ENCODE measurements at places on chromosomes 7 and 10.

GRCh38 chr10:129888784-129889616 lies 75.1 kb downstream of the EBF3 start:
- DNase-seq = no peak

GRCh38 chr7:124085179-124085578 lies 52.3 kb upstream of the TMEM229A start:
- no peak for DNase-seq

DNA sequence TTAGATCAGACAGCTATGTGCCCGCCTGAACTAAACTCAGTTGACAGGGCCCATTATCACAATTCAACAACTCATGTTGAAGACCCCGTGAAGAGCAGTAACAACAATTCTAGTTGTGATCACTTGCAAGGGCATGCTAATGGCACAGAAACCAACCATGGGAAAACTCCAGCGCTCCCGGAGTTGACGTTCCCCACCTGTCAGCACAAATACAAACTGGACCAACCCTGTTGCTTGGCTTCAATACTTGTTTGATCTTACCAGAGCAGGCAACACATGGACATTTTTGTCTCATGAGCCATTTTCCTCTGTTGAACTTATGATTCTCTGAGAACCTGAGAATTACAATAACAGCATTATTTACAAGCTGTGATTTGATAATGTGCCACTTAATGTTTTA lies 119.0 kb upstream of the LANCL2 start:
- DNase-seq = no peak

DNA sequence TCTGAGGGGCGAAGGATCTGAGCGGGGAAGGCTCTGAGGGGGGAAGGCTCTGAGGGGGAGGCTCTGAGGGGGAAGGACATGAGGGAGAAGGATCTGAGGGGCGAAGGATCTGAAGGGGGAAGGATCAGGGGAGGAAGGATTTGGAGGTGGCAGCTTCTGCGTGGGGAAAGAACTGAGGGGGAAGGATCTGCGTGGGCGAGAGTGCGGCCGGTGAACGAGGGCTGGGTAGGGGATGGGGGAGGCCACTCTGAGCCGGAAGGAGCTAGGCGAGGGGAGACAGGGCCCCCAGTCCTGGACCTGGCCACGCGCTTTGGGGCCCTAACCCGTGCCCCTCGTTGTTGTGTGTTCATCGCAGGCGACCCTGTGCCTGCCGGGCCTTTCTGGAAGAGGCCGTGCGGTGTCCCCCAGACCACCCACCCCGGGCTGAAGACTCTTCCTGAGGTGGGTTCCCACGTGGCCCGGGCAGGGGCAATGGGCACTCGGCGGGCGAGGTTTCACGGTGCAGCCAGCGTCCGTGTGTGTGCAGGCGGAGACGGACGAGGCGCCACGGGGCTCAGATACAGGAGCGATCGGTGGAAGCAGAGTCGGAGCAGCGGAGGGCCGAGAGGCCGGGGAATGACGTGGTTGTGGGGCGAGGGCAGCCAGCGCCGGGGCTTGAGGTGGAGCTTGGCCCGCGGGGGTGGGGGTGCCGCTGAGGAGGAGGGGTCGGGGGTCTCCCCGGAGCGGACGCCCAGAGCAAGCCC lies 2.0 kb downstream of the CALY start:
- DNase-seq = no peak

DNA sequence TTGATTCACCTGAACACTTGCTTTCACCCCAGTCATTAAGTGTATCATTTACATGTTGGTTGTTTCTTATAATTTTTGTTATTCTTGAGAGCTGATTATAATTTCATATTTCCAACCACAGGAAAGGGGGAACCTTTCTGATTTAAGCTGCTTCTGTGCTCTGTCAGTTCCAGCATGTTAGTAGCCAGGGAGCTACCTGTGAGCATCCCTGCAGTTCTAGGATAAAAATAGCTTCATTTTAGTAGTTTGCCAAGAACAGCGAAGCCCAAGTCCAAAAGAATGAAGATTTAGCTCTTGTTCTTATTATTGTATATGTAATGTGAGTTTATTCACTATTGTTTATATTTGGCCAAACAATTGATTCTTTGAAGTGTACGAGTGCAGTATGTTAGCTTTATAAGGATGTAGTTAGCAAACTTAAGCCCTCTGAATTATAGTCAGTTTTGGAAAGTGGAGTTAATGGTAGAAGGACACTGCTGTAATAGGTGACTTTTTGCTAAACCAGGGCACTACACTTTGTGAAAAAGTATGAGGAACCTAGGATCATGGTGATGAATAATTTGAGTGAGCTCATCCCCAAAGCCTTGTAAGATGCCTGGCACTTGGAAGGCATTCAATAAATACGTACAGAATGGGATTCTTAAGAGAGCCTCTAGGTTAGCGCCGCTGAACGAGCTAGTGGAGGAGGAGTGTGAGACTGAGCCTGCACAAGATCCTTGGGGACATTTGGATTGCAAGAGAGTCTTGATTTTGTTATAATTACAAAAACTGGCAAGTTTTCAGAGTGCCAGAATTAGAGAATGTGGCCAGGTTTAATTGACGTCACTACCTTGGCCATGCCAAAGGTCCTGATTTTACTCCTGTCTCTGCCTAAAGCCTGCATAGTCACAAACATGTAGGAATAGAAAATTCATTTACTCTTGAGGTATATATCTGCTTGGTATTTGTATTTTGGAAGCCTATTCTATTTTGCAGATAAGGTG lies 29.8 kb downstream of the DNAH11 start:
- no peak for DNase-seq

GRCh38 chr10:103731609-103732270 lies 123.6 kb downstream of the SH3PXD2A start:
- no peak for DNase-seq

- no peak for DNase-seq
Measured at GRCh38 chr10:94193466-94193924, 169.2 kb downstream of the NOC3L start.

DNA sequence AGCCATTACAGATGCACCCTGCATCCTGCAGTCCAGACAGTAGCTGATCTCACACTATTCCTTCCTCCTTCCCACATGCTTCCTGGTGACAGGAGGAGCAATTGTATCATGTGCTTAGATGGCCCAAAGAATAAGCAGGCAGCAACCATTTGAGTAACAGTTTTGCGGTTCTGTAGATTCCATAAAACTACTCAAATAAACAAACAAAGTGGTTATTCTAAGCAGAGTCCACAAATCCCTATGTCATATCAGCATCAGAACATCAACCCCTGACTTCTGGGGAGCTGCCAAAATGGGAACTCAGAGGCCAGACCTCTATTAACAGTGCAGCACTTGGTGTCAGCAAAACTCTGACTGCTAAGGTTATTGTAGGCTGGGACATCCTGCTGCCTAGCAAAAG lies 226.0 kb downstream of the SORCS1 start:
- no peak for DNase-seq

DNA sequence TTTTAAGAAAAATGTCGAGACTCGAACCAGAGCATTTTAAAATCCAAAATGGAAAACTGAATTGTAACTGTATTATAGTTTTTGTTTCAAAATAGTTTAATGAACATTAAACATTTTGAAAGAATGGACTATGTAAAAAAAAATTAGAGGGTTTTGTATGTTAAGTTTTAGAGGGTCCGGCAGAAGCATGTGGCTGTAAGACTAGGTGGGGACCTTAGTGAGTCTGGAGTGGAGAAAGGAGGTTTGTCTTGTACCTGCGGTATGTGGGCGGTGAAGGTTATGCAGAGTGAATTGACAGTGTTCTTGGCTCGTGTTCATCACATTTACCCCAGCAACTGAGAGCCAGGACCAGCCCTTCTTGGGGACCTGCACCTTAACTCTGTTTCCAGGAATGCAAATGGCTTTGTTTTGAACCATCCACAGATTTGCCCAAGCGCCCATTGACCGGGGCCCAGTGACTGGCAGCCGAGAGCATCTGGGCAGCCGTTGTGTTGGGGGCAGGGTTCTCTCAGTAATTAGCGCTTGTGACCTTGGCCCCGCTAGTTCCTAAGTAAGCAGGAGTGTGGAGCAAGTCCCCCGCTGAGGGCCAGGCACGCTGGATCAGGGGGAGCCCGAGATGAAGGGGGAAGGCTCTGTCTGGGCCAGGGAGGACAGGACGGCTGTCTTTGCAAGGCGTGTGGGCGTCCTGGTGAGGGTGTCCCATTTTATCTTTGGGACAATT lies 1.4 kb upstream of the KLF6 start:
- DNase-seq = no peak

- DNase-seq = no peak
Measured at GRCh38 chr7:116231949-116232348, 21.6 kb downstream of the TES start.

DNA sequence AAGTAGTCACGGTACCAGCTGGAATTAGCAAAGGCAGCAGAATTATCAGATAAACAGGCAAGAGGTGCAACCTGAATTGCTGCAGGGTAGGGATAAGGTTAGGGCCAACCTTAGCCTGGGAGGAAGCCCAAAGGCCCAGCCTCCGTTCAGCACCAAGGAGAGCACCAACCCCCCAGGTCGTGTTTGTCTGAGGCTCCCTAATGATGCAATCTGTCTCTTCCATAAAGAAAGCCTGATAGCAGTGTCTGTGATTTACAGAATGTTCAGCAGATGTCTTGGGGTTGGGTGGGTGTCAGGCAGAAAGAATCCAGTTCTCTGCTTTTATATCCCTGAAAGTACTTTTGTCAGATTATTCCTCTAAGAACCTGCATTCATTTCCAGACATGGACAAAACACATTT lies 328.4 kb upstream of the AOAH start:
- no peak for DNase-seq

DNA sequence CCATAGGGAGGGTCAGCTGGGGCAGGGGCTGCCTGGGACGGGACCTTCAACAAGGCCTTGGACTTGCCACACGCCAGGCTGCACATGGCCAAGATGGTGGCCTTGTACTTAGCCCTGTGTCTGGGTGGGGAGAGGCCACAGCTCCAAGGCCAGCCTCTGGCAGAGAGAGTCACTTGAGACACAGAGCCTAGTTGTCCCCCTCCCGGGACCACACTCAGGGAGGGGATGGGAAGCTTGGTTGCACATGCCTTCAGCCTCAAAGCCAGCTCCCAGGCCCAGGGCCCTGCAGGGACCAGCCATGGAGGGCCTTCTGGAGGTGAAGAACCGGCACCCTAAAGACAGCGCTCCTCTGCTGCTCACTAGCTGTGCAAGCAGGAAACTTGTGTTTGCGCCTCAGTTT lies 16.7 kb downstream of the MMRN2 start:
- no peak for DNase-seq

- no peak for DNase-seq
Measured at GRCh38 chr7:65809259-65809981, 63.5 kb upstream of the VKORC1L1 start.

GRCh38 chr7:114765331-114766040 lies 156.4 kb upstream of the MDFIC start:
- no peak for DNase-seq

DNA sequence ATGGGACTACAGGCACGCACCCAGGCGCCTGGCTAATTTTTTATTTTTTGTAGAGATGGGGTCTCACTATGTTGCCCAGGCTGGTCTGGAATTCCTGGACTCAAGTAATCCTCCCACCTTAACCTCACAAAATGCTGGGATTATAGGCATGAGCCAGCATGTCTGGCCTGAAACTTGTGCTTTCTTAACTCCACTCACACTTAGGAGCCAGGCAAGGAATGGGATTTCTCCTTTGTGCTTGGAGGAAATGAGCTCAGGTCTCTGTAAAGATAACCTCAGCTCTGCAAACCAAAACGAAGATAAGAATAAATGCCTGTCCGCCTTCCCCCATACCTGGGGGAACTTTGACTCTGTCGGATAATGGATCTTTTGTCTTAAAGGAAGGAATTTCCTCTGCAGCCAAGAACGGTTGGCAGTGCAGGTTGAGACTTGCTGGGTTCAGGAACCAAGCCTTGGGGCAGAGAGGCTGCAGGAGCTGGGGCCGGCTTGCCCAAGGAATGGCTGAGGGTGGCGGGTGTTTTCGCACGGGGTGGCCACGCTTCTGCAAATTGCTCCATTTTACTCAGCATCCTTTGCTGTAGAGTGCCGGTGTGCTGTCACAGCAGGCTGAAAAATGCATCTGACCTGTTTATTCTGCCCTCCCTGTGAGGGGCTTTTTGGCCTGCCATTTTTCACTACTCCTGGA lies 174.2 kb downstream of the KIAA1217 start:
- no peak for DNase-seq

DNA sequence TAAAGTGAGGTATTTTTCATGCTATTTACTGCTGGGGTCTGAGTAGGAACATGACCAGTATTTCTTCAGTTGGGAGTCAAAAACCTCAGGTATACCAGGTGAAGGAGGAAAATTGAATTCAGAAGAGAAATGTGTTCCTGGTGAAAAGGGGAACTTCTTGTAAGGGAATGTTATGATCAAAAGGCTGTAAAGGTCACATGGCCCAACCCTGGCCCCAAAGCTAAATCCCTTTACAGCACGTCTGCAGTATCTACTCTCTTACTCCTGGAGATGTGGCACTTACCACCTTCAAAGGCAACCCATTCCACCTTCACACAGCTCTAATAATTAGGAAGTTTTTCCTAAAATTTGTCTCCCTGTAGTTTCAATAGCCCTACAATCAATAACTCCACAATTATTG lies 15.2 kb downstream of the PIK3AP1 start:
- DNase-seq = no peak

GRCh38 chr7:25675789-25676474 lies 447.6 kb upstream of the NPVF start:
- no peak for DNase-seq

- no peak for DNase-seq
Measured at GRCh38 chr7:95470452-95470851, 15.3 kb upstream of the ASB4 start.

- DNase-seq = no peak
Measured at GRCh38 chr10:76311752-76312636, 880.6 kb downstream of the LRMDA start.

GRCh38 chr10:100383251-100383650 lies 36.2 kb downstream of the SCD start:
- no peak for DNase-seq

- no peak for DNase-seq
Measured at GRCh38 chr7:64879086-64879730, 23.9 kb upstream of the ZNF273 start.

DNA sequence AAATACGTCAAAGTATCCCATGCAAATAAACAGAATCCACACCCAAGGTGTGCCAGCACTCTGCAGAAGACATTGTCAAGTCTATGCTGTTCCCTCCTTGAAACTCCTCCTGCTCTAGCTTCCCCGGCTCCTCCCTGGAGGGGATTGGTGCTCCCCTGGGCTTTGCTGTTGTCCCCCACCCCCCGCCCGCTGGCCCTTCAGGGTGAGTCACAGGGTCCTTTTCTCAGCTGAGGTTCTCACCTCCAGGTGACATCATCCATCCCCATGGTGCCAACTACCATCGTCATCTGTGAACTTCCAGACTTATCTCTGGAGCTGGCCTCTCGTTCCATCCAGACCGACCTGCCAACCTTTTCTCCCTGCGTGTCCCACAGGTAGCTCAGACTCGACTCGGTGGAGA lies 77.0 kb downstream of the ITIH5 start:
- no peak for DNase-seq

- DNase-seq = no peak
Measured at GRCh38 chr10:126930883-126931503, 25.8 kb downstream of the DOCK1 start.

- no peak for DNase-seq
Measured at GRCh38 chr7:106653488-106653887, 7.5 kb downstream of the CCDC71L start.
